Midbrain (tissue), 1 donor: ENCODE measurements at places on chromosomes 6 and 20.

DNA sequence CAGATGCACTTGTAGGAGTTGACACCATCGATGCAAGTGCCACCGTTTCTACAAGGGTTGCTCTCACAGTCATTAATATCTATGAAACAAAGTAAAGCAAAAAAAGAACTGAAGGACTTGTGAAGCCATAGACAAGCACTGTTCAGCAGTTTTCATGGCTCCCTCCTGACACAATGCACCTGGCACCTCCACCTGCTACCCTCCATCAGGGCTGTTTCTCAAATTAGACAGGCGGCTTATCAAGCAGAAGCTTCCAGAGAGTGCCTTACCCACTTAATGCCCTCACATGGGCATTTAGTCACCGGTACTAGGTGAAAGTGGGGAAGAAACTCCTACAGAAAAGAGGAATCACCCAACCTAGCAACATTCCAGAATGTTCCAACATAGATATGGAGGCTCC is 27.8 kb downstream of the JAG1 start:
- no peak for DNase-seq

DNA sequence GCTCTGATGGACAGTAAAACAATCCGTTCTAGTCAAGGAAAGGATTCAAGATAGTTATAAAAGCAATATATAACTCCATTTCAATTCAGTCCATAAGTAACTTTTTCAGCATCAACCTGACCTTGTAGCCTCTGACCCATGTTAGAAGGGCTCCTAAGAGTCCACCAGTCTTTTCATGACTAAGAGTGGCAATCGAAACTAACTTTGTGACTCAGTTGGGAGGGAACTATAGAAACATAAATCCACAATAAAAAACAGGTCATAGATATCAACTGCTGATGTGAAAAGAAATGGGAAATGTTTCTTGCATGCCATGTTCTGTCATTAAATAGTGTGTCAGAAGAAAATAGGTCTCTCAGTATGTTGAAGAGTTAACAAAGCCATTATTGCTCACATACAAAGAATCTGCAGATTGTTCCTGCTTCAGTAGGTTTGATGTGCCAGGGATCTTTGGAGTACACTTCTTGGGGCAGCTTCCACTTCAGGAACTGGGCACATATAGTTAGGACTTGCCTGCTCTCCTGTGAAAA is 16.2 kb upstream of the RBL1 start:
- no peak for DNase-seq

- DNase-seq = no peak
Observed at GRCh38 chr6:165685302-165685701, 22.3 kb upstream of the PDE10A start.

GRCh38 chr20:50313827-50314677 is 123.4 kb downstream of the CEBPB start:
- DNase-seq = no peak

- DNase-seq = no peak
Observed at GRCh38 chr6:1562171-1562955, 47.4 kb upstream of the FOXC1 start.

GRCh38 chr6:123641497-123641896 is 4.7 kb upstream of the TRDN start:
- DNase-seq = no peak

DNA sequence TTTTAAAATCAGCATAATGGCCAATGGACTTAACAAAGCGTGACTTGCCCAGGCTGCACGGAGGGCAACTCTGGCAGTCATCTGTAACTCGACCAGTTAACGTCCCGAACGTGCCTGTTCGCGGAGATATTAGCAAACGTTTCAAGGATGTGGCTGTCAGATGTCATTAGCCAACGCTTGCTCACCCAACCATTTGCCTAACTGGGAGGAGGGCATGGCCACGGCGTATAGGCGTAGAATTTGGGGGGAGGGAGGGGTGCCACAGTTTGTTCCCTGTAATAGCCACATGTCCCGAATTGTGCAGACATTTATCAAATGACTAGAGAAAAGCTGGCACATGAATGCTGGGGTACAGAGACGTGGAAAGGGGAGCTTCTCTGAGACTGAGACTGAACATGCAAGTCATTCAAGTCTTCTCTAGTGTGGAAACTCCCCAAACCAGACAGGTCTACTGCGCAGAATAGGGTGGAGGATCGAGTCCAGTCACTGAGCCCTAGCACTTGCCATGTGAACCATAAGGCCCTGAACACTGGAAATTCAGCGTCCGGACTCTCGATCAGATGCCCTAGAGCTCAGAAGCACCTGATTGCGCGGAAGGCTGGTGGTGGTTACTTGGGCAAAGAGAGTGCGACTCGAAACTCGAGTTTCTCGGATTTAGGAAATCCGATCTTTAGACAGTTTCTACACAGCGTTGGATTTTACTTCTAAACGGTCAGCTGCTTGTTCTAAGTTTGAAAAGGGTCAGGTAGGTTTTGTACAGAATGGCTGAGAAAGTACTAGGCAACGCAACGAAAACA is 32.6 kb downstream of the TFAP2B start:
- DNase-seq = no peak

GRCh38 chr20:47782920-47783552 is 2.2 kb downstream of the SULF2 start:
- DNase-seq = no peak

- no peak for DNase-seq
Observed at GRCh38 chr6:125076482-125076742, 77.2 kb upstream of the TPD52L1 start.

- no peak for DNase-seq
Observed at GRCh38 chr6:4666886-4667513, 109.2 kb upstream of the CDYL start.

- peak; percentile 46 for DNase-seq
Observed at GRCh38 chr6:26594730-26595632, 1.8 kb upstream of the ABT1 start.

DNA sequence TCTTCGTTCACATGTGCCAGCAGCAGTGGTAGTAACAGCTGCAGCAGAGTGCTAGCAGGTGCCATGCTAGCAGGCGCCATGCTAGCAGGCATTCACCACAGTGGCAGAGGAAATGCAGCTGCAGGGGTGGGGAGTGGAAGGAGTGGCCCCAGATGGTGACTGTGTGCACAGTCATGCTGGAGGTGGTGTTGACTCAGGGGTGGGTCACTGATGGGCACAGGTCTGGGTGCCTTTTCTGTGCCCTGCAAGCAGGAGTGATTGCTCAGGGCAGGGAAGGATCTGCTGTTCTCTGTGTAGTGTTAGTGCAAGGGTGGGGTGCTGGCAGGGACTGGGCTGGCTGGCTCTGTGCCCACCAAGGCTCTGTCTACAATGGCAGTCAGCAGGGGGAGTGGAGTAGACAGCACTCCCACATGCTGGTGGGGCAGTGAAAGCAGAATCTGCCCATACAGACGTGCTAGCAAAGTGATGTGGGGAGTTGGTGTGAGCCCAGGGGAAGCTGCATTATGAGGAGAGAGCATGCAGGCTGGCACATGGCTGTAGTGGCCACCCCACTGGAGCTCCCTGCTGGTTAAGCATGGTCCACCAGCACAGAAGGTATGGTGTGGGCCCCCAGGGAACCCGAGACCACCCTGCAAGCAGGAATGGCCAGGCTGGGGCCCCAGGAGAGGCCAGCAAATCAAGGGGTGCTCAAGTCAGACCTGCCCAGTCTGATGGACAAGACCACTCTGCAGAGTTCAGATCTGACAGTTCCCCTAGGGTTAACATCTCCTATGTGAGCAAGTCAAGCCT is 11.4 kb upstream of the TSPYL4 start:
- DNase-seq = no peak

- peak; percentile 2 for DNase-seq
Observed at GRCh38 chr6:98487612-98488011, 346.8 kb upstream of the POU3F2 start.

GRCh38 chr6:110328259-110328658 is 29.9 kb downstream of the METTL24 start:
- DNase-seq = no peak

GRCh38 chr6:1624851-1625781 is 15.4 kb downstream of the FOXC1 start:
- DNase-seq = no peak
